ENCODE measurements at places on chromosomes 6 and 20.
A peak's percentile ranks its signal among the peaks of the same experiment; 100 is the strongest.

DNA sequence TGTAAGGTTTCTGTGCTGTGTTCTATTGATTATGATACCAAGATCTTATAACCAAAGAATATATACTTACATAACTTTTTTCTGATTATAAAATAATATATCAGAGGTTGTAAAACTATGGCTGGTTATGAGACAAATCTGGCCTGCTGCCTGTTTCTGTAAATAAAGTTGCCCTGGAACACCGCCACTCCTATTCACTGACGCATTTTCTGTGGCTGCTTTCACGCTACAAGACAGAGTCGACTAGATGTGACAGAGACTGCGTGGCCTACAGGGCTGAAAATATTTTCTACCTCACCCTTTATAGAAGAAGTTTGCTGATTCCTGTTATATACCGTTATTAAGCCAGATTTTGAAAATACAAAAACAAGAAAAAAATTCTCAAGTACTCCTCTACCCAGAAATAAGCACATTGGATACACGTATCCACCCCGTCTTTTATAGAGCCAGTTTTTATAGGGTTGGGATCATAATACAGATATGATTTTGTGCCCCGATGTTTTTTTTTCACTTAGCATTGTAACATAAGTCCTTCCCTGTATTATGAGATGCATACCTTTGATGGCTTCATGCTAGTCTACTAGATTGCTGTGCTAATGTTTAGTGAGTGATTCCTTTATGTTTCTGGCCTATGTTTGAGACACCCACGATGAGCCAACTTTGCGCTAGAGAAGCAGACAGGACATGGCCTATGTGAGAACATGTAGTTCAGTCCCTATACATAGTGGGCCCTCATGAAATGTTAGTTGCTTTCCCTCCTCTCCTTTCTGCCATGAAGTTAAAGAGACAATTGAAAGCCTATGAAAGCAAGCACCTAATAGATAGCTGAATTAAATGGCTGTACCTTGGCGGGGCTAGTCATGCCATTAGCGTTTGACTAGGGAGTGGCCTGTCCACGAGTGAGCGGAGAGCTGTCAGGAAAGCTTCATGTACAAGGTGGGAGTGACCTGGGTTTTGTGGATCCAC lies 98.1 kb upstream of the KCNK16 start:
- H3K36me3 ChIP-seq = no peaks in the 10 kb centered on the region
- DNase-seq = no peak
- no peaks in the 10 kb centered on the region for H3K4me1 ChIP-seq
- peaks cover 3% of the 10 kb centered on the region for H3K27me3 ChIP-seq
- no peak overlapping the region for H3K27ac ChIP-seq

GRCh38 chr20:63831646-63831992 lies 555 bp upstream of the ZBTB46 start:
- H3K4me1 ChIP-seq = peaks cover 9% of the 10 kb centered on the region
- no peak overlapping the region for H3K4me3 ChIP-seq
- no peak for DNase-seq
- peaks cover 24% of the 10 kb centered on the region for H3K27me3 ChIP-seq
- no peaks in the 10 kb centered on the region for H3K36me3 ChIP-seq
- no peak overlapping the region for H3K27ac ChIP-seq

DNA sequence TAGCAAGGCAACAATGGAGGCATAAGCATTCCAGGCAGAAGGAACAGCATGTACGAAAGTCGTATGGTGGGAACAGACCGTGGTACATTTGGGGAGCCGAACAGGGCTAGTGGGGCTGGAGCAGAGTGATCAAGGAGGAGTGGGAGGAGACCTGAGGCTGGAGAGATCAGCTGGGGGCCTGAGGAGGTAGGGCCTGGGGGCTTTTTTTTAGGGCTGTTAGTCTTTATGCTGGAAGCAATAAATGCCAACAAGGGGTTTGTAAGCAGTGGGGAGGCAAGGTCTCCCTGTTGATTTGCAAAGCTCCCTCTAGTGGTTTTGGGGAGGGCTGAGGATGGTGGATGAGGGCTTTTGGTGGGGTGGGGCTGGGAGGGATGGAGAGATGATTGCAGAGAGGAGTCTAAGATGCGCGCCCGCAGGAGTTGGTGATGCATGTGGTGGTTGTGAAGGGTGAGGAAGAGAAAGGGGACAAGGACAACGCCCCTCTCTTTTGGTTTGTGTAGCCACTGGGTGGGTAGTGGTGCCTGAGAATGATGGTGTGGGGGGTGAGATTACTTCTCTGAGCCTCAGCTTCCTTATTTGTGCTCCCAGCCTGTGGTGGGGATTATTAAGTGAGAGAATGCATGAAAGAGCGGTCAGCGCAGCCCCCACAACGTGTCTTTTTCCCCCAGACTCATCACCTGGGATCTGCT lies 74.1 kb upstream of the TOX2 start:
- H3K4me3 ChIP-seq = no peak overlapping the region
- peaks cover 10% of the 10 kb centered on the region for H3K4me1 ChIP-seq
- H3K36me3 ChIP-seq = no peaks in the 10 kb centered on the region
- no peak overlapping the region for H3K27ac ChIP-seq

DNA sequence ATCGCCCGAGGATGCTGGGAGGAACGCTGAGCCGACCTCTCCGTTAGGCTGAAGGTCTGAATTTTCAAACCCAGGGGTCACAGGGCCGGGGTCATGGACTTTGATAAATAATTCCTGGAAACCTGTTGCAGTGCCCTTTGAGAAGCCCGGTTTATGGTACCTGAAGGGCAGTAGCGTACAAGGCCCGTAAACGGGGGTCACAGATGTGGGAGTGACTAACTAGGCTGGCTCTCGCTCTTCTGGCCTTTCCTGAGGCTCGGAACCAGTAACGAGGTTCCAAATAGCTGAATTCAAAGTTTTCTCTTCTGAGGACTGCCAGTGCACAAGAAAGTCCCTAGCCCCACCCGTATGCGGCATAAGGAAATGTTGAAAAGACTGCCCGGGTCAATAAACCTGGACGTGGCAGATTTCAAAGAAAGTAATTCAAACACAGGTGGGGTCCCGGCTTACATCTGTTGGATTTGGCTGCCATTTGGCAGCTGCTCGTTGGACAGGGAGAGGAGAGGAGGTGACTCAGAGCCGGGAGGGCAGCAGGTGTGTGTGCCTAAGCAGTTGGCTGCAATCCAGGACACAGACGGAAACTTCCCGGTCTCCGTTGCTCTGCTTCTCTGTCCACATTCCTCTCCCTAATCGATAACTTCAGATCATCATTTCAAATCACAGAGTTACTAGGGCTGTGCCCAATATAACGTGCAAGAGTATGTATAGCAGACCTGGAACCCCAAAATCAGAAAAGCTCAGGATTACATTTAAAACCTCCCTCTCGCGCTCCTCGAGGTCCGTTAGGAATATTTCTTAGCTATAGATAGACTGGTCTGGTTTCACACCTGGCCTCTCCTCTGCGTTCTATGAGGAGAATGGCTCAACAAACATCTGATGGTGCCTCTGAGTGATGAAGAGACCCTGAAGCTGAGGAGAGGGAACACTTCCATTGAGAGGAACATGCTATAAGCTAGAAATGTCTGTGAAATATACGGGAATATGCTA lies 765 bp upstream of the GMDS start:
- H3K27me3 ChIP-seq = no peaks in the 10 kb centered on the region
- H3K4me3 ChIP-seq = peak overlapping the region; percentile 96
- peaks cover 23% of the 10 kb centered on the region for H3K4me1 ChIP-seq
- peak; percentile 65 for DNase-seq
- no peaks in the 10 kb centered on the region for H3K36me3 ChIP-seq
- H3K27ac ChIP-seq = peak overlapping the region; percentile 93

GRCh38 chr6:49332781-49333180 lies 130.3 kb downstream of the MMUT start:
- H3K27ac ChIP-seq = no peak overlapping the region
- H3K4me1 ChIP-seq = no peaks in the 10 kb centered on the region
- H3K36me3 ChIP-seq = no peaks in the 10 kb centered on the region
- H3K27me3 ChIP-seq = no peaks in the 10 kb centered on the region

DNA sequence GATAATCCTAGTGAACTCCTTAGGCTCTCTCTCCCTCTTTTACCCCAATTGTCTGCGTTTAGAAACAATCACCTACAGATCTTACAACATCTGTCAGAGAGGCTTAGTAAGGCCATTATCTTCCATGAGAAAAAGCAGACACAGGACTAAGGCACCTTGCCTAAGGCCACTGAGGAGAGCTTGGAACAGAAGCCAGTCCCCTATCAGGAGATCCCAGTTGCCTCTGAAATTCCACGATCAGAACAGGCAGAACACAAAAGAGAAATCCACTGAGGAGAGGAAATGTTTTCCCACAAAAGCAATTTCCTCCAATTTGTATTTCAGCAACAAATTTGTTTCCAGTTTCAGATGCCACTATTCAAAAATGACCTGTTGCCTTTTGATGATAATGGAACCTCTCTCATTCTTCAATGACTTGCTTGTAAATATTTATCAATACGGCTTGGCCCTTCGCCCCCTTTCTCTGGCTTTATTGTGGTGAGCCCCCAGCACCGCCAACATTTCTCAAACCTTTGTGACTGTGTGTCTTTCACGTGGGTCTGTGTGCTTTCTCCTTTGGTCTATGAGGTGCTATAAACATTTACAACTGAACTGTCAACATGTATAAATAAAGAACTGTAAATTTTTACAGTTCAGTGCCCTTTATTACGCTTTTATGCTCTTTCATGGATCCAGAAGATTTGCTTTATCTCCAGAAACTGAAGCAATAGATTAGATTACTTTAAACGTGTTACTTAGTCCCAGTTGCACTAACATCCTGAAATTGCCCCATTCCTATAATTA lies 187.8 kb upstream of the PHACTR1 start:
- no peak for DNase-seq
- H3K4me3 ChIP-seq = no peak overlapping the region
- no peaks in the 10 kb centered on the region for H3K27me3 ChIP-seq

- no peaks in the 10 kb centered on the region for H3K27me3 ChIP-seq
- peaks cover 17% of the 10 kb centered on the region for H3K4me1 ChIP-seq
- no peak overlapping the region for H3K4me3 ChIP-seq
Measured at GRCh38 chr6:36590237-36590636, 3.9 kb upstream of the SRSF3 start.

DNA sequence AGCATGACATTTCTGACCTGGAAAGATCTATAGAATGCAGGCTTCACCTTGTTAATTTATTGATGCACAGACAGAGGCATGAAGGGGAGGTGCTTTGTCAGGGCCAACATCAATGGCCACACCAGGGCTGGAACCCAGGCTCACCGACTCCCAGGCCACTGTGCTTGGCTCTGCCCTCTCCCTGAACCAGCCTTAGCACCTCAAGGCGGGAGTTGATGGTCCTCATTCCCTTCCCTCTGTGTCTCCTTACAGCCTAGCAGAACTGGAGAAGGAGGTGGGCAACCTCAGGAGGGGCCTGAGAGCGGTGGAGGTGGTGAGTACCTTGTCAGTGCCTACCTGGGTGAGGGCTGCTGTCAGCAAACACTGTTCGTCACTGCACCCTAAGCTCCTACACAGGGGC lies 35.6 kb downstream of the MOCS1 start:
- H3K4me1 ChIP-seq = no peaks in the 10 kb centered on the region
- no peaks in the 10 kb centered on the region for H3K36me3 ChIP-seq

DNA sequence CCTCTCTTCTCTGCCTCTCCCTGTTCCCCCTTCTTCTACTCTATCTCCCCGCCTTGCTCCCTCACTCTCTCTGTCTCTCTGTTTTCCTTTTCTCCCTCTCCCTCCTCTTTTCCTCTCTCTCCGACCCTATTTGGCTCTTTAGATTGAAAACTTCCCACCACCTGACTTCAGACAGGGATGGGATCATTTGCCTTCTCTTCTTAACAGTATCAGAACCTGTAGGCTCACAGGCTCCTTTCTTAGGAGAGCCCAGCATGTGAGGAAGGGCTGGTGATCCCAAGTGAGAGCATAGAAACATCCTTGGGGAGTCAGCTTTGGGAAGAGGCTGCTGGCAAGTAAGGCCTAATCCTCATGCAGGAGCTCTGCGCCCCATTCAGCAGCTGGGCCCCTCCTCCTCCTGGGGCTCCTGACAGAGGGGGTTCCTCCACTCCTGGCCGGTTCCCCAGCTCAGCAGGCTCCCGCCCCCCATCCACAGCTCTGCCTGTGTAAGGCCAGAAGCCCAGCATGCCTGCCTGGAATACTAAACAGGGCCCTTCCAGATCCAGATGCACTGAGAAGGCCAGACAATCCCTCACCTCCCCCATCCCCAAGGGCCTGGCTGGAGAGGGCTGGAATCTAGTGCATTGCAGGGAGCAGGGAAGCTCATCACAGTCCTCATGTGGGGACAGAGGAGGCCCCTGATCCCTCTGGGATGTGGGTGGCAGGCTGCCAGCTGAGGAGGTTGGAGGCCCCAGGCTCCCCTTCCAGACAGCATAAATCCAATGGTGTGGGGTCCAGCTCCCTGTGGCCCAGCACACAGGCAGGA lies 93.4 kb downstream of the PTPRT start:
- DNase-seq = no peak
- no peak overlapping the region for H3K27ac ChIP-seq
- H3K36me3 ChIP-seq = no peaks in the 10 kb centered on the region
- H3K27me3 ChIP-seq = no peaks in the 10 kb centered on the region

GRCh38 chr20:15930311-15931305 lies 642.6 kb downstream of the KIF16B start:
- no peak for DNase-seq
- no peak overlapping the region for H3K4me3 ChIP-seq
- no peaks in the 10 kb centered on the region for H3K36me3 ChIP-seq
- H3K4me1 ChIP-seq = no peaks in the 10 kb centered on the region

- peaks cover 15% of the 10 kb centered on the region for H3K27me3 ChIP-seq
- H3K4me1 ChIP-seq = peaks cover 15% of the 10 kb centered on the region
- no peak overlapping the region for H3K27ac ChIP-seq
- peak; percentile 19 for DNase-seq
Measured at GRCh38 chr6:36839749-36840431, 646 bp upstream of the CPNE5 start.

DNA sequence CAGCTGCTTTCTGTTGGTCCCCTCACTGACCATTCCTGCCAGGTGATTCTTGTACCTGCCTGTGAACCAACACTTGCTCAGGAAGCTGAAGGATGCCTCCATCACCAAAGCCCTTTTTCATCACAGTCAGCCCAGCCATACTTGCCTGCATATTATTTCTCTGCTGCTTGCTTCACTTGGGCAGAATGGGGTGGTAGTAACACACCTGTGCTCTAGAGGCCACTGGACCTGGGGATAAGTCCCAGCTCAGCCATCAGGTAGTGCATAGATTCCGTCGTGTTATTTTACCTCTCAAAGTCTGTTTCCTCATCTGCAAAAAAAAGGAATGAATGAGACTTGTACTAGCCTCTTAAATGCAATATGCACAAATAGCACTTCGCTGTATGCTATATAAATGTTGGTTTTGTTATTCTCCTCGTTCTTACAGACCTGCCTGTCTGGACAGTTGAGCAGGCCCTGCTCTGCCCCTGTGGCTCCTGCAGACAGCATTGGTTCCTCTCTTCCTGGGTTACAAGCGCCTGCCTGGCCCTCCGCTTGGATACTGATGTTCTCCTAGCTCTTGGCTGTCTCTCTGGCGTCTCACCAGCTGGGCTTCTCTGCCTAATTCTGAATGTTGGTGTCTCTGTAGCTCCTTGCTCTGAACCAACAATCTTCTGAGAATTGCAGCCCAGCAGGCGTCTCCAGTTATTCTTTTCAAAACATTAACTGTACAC lies 151.8 kb downstream of the UNC5CL start:
- no peak overlapping the region for H3K27ac ChIP-seq
- DNase-seq = no peak
- H3K36me3 ChIP-seq = no peaks in the 10 kb centered on the region
- H3K4me1 ChIP-seq = no peaks in the 10 kb centered on the region
- no peak overlapping the region for H3K4me3 ChIP-seq

- no peaks in the 10 kb centered on the region for H3K36me3 ChIP-seq
- H3K27me3 ChIP-seq = no peaks in the 10 kb centered on the region
- no peak for DNase-seq
- peaks cover 7% of the 10 kb centered on the region for H3K4me1 ChIP-seq
- no peak overlapping the region for H3K27ac ChIP-seq
- H3K4me3 ChIP-seq = no peak overlapping the region
Measured at GRCh38 chr6:170155464-170156196, 135.2 kb downstream of the DLL1 start.

Measured in CD8-positive, alpha-beta memory T cell (primary cell).